Stimulated activated CD8-positive, alpha-beta memory T cell treated with anti-CD3 and anti-CD28 coated beads, Interleukin-4, amount 100 ng/mL, for 4 hours (primary cell): ENCODE measurements at places on chromosomes 5 and 9.

DNA sequence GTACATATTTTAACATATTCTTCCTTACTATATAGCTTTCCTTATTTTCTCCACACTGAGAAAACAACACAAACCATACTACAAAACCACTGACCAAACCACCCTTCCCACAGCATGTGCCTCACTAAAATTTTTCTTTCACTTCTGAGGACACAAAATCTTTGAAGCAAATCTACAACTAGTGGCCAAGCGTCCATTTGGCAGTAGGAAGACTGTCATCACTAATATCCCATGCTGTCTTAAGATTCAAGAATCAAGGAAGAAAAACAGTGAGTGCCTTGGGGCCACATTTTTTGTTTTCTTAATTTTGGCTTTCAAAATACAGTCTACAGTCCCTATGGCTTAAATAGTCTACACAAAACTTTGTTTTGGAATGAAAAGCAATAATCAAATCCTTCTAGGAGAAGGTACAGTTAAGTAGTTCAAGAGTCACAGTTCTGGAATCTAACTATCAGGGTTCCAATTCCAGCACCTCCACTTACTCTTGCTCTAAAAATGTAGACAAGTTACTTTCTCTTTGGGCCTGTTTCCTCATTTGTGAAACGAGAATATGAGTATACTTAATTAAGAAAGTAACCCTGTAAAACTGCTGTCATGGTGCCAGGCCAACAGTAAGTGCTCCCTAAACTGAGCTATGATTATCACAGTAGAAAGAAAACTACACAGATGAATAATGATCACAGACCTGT lies 227.9 kb downstream of the BNC2 start:
- no peak for DNase-seq

DNA sequence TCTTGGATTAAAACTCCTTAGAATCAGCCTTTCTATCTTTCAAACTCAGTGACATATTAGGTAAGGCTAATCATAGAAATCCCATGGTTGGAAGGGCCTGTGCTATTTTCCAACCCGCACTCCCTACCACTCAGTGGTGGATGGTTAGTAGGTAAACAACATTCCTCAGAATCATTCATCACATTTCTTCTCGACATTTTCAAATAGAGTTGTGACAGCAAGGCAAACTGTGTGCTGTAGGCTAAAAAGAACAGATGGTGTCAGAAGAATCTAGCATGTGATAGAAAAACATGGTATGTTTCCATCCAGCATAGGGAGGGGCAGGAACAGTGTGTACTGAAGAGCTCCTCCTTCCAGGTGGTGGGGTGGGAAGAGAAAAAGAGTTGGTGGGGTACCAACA lies 227.3 kb upstream of the NMUR2 start:
- no peak for DNase-seq

- DNase-seq, result no peak
These were observed 82.1 kb downstream of the GRIA1 start for GRCh38 chr5:153572411-153573145.

- peak; percentile 61 for DNase-seq
These were observed 19.2 kb upstream of the SHB start for GRCh38 chr9:38088006-38088925.

DNA sequence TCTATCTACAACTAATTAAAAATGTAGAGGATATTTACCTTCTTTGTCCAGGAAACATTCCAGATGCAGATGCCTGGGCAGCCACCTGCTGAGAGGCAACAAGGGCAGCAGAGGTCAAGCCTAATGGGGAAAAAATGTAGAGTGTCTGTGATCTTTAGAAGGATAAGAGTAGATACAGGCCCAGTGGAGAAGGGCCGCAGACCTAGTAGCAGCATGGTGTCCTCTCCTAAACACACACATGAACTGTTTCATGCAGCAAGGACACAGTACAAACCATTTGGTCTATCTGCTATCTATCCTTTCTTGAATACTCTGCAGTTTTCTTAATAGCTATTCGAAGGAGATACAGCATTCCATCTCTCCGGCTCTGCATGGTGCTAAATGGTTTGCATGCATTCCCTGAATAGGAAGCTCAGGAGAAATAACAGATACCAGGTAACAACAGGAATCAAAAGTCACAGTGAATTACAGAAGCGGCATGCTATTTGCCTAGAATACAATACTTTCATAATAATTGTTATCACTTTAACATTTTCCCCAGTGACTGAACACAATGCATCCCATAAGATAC lies 107.3 kb downstream of the ZNF608 start:
- no peak for DNase-seq

DNA sequence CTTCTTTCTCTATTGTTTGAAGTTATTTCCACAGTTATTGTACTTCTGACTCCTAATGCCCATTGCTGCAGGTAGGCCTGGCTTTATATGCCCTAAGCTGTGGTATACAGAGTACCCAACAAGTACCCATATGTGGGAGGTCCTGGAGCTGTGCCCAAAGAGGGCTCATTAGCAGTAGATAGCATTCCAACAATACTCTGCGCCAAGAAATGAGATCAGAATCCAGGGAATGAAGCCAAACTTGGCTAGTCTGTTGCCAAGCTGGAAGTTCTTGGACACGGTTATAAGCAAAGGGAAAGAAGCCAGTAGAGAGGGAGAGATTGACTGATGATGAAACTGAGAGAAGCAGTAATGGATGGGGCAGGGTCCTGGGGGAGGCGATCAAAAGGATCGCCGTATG lies 29.7 kb upstream of the FAM169A start:
- no peak for DNase-seq

DNA sequence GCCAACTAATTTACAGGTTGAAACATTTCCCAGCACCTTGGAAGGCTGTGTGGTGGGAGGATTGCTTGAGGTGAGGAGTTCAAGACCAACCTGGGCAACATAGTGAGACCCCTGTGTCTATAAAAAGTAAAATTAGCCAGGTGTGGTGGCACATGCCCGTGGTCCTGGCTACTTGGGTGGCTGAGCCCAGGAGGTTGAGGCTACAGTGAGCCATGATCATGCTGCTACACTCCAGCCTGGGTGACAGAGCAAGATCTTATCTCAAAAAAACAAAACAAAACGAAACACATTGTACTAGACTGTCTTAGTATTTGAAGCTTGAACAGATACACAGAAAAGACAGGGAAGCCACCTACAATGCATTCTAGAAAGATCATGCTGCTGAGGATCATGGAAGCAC lies 2.8 kb upstream of the HSDL2 start:
- DNase-seq, result no peak

DNA sequence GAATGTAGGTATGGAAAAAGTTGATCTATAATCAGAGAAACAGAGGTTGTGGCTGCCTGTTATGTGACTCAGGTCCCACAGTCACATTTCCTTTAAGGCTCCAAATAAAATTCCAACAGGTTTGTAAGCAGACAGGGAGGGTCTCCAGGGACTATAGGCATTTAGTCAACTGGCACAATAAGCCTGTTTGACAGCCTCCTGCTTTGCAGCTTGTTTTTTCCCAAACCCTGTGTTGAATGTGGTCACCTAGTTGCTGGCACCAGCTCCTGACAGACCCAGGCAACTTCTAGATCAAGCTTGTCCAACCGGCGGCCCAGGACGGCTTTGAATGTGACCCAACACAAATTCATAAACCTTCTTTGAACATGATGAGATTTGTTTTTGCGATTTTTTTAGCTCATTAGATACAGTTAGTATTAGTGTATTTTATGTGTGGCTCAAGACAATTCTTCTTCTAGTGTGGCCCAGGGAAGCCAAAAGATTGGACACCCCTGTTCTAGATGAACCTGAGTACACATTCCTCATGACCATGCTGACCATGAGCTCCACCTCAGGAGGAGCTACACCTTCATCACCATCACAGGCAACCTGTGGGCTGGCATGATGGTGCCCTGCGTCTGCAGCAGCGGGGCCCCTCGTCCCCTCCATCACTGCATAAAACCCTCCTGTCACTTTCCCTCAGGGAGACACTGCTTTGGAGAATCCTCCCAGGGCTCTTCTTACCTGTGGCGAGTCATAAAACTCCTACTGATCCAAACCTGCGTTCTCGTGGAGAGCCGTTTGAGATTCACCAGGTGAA lies 15.7 kb upstream of the GRHPR start:
- no peak for DNase-seq

- no peak for DNase-seq
These were observed 92.2 kb upstream of the GNAQ start for GRCh38 chr9:78123808-78124207.

DNA sequence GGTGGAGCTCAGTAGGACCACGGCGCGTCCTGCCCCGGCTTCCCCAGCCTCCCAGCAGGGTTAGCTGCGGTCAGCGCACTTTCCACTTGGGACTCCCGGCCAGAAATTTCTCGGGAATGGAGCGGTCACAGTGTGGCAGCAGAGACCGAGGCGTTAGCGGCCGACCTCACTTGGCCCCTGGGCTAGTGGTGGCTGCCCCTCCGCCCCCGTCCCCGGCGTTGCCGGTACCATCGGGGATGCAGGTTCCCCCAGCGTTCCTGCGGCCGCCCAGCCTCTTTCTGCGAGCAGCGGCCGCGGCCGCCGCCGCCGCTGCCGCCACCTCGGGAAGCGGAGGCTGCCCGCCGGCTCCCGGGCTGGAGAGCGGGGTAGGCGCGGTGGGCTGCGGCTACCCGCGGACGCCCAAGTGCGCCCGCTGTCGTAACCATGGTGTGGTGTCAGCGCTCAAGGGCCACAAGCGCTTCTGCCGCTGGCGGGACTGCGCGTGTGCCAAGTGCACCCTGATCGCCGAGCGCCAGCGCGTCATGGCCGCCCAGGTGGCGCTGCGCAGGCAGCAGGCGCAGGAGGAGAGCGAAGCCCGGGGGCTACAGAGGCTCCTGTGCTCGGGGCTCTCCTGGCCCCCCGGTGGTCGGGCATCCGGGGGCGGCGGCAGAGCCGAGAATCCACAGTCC lies 460 bp downstream of the DMRTA1 start:
- no peak for DNase-seq

- no peak for DNase-seq
These were observed 1926.3 kb upstream of the WWC1 start for GRCh38 chr5:166365164-166365563.

DNA sequence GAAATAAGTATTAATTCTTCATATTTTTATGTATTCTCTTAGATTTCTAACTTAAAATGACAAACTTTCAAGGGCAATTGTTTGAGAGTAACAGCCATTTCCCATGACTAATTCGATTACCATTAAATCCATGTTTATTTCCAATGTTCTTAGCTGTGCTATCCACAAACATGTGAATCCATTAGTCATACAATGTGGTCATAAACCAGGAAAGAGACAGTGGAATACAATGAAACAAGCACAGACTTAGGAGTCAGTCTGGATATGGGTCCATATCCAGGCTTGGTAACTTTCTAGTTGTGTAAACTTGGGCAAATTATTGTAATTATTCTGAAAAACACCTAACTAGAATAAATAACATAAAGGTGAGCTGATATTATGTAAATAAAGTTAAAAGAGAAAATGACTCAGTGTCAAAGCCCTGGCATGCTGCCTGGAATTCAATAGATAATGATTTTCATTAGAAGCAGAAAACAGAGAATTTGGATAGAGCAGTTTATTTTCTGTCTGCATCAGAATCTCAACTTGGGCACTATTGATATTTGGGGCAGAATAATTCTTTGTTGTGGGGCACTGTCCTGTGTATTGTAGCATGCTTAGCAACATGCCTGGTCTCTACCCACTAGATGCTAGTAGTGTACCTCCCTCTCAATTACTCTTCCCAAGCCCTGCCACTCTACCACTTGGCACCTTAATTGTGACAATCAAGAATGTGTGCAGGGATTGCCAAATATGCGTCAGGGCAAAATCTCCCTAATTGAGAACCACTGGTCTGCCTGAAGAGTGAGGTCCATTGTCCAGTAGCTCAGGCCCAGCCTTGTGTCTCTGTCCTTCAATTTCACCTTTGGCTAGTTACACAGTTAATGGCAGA lies 44.7 kb upstream of the SLC27A6 start:
- no peak for DNase-seq

DNA sequence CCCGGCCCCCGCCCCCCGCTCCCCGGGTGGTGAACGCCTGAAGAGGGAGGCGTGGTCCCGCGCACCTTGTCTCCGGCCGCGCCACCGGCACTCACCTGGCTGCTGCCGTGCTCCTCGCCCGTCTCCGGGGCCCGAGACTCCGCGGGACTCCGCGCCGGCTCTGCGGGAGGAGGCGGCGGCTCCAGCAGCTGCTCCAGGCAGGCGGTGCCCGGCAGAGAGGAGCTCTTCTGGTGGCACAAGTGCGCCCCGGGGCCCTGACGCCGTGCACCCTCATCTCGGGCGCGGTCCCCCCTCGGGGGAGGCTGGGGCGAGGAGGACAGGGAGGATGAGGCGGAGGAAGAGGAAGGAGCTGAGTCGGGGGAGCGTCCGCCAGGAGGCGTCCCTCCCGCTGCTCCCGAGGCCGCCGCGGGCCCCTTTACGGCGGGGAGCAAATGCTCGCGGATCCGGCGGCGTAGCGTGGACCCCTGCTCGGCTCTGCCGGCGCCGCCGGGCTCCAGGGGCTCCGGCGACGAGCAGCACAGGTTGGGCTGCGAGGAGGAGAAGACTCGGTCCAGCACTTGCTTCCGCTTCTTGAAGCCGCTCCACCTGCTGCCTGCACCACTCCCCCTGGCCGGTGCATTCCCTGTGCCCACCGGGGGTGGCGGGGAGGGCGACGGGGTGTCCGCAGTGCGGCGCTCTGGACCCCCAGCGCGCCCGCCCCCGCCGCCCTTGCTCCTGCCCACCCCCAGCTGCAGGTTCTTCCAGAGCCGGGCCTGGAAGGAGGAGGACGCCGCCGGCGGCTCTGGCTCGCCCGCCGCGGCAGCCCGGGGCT lies 928 bp downstream of the MCTP1 start:
- no peak for DNase-seq

DNA sequence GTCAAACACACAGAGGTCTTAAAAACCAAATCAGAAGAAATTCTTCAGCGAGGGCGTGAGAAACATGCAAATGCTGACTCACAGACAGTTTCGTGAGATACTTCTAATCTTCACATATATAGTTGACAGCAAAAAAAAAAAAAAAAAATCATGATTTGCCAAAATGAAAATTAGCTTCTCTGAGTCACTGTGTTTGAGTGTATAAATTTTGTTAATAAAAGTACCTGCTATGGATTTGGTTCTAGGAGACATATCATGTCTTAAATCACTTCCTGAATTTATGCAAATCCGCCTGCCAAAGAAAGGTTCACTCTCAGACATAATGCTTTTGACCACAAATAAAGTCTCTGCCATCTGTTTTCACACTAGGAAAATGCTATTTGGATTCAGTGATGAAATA lies 114.3 kb downstream of the SLC1A3 start:
- DNase-seq, result no peak

- no peak for DNase-seq
These were observed 93.2 kb downstream of the GLIS3 start for GRCh38 chr9:4206718-4207117.

GRCh38 chr5:138721979-138722378 lies 31.2 kb upstream of the CTNNA1 start:
- no peak for DNase-seq
